Activated T-helper 1 cell treated with Interleukin-2 at 50 U/mL for 16 hours (primary cell): ENCODE measurements at places on chromosomes 7 and 10.
A peak's percentile ranks its signal among the peaks of the same experiment; 100 is the strongest.

DNA sequence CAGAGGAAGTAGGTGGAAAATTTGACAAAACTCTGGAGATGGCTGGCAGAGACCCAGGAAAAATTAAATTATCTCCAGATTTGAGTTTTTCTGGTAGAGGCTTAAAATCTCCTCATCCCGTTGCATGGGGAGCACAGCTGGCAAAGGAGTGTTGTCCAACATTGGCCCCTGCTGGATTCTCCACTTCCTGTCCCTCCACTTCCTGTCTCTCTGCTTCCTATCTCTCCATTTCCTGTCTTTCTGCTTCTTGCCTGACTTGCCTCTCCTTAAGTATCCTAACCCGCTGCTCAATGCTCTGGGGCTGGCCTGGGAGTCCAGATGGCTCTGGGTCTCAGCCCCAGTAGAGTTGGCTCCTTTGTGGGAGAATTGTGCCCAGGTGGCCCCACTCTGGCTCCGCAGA lies 65.8 kb upstream of the EMX2 start:
- no peak for DNase-seq

DNA sequence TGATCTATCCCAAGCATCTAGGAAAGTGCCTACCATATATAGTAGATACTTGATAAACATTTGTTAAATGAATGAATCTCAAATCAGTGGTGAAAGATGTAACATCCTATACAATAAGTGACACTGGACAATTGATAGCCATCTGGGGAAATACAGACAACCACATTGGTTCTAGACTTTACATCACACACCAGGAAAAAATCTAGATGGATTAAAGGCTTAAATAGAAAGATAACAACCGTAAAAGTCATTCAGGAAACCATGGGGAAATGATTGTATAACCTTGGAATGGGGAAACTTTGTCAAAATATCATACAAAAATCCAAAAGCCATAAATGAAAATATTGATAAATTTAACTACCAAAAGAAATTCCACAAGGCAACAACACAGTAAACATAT lies 7.0 kb upstream of the GARIN1A start:
- DNase-seq: no peak

GRCh38 chr7:111871283-111871682 lies 309.0 kb upstream of the IMMP2L start:
- DNase-seq: no peak

DNA sequence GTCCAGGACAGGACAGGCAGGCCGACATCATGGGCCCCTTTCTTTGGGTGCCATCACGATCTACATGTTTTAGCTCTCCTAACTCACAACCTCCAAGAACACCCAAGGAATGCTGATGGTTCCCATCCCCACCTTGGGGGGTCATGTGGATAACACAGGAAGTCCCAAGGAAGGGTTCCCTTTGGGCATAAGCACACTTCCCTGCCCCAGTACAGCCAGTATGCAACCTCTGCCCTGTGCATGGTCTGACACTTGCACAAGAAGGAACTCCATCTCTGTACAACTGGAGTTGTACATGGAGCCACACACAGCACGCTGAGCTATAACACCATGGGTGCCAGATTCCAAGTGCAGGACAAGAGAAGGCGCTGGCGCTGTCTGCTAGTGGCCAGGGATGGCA lies 11.0 kb downstream of the MAT1A start:
- DNase-seq: no peak

DNA sequence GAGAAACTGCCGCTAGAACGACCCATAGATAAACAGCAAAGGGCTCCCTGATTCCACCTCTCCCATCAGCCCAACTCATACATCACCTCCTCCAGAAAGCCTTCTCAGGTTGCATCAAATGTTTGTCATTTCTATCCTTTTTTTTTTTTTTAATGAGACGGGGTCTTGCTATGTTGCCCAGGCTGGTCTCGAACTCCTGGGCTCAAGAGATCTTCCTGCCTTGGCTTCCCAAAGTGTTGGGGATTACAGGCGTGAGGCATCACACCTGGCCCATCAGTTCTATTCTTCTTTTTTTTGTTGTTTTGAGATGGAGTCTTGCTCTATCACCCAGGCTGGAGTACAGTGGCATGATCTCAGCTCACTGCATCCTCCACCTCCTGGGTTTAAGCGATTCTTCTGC lies 7.0 kb downstream of the SPACDR start:
- DNase-seq: no peak

DNA sequence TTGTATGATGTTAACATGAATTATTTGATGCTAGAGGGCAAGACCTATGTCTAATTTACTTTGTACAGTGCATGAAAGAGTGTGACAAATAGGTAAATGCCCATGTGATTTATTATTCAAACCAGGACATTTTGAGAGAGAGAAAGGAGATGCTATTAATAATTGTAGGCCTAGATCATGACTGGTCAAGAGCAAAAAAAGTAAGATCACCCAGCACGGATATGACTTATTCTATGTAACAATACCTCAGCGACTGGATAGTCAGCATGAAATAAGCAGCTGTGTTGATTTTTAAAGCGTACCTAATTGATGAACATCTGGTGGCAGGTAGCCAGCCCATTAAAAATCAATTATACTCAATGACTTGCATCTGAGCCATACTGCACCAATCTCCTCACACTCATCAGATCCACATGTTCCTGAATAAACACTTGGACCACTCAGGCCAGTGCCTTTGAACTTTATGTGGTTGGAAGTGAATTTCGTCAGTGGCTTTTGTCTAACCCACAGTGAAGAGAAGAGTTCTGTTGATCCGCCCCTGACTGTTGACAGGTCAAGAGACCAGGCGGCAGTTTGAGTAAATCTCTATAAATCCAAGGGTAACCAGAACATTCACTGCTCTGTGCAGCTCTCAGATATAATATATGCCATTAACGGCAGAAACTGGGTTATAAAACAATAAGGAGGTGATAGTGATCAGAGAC lies 435.3 kb downstream of the MDFIC start:
- DNase-seq: no peak

DNA sequence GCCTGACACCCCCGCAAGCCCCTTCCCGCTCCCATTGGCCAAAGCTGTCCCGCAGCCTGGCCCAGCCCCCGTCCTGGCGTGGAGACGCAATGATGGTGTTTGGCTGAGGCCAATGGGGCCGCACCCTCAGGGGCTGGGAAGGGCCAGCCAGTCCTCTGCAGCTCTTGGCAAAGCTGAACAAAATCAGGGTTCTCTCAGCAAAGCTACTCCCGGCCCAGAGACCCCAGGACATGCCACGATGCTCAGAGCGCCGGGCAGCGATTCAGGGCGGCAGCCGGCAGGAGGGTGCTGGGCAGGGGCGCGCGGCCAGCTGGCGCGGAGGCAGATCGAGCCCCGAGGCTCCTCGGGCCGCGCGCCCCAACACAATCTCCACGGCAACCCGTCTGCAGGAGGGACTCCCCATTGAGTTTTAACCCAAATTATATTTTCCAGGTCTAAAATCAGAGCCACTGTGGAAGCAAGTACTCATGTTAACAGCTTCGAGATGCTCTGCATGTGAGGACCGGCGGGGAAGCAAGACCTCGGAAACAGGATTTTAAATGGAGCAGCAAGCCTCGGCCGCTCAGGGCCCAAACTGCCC lies 8.8 kb upstream of the CNPY1 start:
- DNase-seq: no peak

- DNase-seq: no peak
These were observed 34.8 kb downstream of the MTURN start for GRCh38 chr7:30169579-30169978.

GRCh38 chr10:12435348-12435747 lies 86.0 kb downstream of the CAMK1D start:
- DNase-seq: no peak

- no peak for DNase-seq
These were observed 38.8 kb downstream of the AKR1B15 start for GRCh38 chr7:134587750-134588149.

DNA sequence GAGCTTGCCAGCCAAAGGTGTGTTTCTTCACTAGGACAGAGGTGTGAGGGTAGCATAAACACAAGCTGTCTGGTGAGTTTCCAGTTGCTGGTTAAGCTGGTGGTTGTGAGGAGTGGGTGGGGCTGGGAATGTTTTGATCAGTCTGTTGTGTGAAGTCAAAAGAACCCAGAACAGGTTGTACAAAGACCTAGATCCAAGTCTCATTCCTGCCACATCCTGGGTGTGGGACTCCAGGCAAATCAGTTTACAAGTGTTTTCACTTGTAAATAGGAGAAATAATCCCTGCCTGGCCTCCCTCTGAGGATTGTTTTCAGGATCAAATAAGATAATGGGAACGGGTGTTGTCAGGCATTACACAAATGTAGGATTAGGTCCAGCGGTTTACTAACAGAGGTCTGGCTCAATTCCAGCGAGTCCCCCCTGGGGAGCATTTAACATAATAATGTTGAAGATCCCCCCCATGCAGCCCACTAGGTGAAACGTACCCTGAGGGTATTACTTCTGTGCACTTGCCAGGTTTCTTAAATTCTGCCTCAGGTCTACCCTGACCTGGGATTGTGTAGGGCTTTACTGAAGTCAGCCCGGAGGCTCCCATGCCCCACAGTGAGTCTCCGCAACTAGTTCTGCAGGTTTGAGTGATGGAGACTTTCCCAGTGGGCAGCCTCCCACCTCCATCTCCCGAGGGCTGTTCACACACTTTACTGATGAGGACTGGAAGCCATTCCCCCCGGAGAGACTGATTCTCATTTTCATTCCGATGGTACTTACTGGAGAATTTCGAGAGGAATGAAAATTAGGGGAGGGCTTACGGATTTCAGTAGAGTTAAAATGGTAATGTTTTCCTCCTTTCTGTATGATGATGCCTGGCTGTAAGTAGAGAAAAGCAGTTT lies 2.7 kb upstream of the FRAT2 start:
- no peak for DNase-seq

DNA sequence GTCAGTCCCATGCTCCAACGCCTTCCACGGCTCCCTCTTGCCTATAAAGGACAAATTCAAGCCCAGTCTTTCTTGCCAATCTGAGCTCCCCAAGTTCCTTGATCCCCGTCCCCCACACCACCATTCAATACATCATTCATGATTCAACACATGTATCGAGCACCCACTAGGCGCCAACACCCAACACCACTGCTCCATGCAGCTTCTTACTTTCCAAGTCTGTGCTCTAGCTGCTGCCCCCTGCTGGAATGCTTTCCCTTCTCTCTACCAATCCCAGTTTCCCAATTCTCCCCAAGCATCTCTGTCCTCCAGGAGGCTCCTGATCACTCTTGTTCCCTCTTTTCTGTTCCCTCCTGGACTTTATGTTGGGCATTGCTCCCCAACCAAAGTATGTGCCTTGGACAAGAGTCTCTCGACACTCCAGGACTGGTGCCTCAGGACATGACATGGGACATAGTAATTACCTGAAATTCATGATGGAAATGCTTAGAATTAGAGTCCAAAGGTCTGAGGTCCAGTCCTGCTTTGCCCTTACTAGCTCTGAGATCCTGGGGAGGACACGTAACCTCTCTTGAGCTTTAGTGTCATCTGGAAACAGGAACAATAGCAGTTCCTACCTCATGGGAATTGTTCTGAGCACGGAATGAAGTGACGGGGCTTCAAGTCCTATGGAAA lies 172.7 kb downstream of the NEURL1 start:
- no peak for DNase-seq

DNA sequence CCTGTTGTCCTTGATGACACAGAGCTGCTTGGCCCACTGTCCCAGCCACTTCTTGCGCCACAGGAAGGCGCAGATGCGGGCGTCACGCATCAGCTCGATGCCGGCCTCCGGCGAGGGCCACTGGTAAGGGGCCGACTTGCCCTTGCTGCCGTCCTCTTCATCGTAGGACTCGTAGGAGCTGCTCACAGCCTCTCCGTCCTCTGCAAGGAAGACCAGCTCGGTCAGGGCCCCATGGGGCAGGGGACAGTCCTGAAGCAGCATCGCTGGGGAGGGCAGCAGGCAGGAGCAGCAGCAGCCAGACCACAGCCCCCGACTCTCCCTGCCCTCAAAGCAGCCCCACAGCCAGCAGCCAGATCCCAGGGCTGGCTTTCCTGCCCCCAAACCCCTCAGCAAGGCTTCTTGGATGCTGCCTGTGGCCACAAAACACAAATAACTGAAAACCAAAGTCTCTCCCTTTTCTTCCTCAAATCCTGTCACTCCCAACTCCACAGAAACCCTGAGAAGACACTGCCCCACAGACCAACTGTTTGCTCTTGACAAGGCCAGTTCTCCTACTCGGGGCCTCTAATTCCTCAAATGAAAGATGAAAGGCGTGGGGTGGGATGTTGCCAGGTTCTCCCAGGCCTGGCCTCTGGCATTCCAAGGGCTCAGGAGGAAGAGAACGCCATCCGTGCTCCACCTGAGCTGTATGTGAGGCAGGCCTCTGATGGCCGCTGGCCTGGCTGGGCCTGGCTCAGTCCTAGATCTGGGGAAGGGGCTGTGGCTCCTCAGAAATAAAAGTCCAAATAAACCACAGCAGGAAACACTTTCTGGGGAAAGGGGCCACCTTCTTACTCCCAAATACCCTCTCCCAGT lies 76.7 kb downstream of the VWA2 start:
- DNase-seq: no peak

- no peak for DNase-seq
These were observed 75.3 kb downstream of the GAD2 start for GRCh38 chr10:26291721-26292480.

DNA sequence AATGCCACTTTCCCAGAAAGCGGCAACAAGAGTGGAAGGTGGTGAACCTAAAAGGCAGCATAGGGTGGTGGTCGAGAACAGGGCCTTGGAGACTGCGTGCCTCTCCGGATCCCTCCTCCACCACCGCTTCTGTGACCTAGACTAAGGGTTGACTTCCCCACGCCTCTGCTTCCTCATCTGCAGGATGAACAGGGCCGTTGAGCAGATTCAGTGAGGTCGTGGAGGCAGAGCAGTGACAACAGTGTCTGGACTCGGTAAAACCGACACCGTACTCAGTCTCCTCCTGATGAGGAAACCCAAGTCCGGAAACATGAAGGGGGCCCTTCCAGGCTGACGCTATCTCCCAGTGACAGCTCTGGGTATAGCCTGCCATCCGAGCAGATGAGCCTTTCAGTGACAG lies 162.6 kb downstream of the CELF2 start:
- DNase-seq: peak; percentile 34

- DNase-seq: no peak
These were observed 146.6 kb downstream of the LCOR start for GRCh38 chr10:96978621-96979154.

DNA sequence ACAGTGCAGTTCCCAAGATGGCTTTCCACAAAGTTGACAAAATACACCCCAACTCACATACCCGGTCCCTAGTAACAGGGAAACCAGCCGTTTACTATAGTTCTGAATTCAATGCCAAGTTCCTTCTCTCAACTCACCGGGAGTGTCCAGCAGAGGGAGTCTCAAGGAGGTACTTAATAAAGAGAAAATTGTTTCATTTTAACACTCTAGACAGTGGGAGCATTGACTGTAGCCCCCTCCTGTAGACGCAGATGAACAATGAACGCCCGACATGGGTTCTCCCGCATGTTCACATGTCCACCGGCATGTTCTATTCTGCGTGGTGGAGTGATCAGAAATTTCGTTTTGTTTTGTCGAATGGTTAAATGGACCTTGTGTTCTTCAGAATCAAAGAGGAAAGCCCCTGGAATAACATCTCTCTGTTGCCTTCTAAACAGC lies 1.9 kb downstream of the HIPK2 start:
- DNase-seq: no peak

GRCh38 chr10:125177641-125178640 lies 17.6 kb upstream of the CTBP2 start:
- no peak for DNase-seq
